ENCODE measurements at places on chromosomes 7 and 10.

GRCh38 chr10:86078639-86079035, 288.0 kb downstream of the GRID1 start:
- DNase-seq: no peak

GRCh38 chr10:944034-944831, 12.7 kb upstream of the LARP4B start:
- DNase-seq: peak; percentile 22

DNA sequence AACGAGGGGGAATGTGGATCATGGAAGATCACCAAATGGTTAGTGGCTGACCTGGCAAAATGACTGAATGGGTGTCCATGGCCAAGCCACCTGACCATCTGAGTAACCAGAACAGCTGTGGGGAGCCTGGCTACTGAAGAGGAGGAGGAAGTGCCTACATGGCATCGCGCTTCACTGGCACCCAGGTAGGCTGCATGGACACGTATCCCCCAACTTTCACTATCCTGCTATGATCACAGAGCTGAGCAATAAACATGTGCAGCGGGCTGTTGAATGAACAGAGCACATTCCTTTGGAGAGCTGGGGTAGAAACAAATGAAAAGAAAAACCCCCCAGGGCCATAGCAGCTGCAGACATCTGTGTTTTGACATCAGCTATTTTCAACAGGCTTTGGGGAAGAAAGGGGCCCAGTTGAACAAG, 6.5 kb downstream of the AKR1B1 start:
- no peak for DNase-seq

DNA sequence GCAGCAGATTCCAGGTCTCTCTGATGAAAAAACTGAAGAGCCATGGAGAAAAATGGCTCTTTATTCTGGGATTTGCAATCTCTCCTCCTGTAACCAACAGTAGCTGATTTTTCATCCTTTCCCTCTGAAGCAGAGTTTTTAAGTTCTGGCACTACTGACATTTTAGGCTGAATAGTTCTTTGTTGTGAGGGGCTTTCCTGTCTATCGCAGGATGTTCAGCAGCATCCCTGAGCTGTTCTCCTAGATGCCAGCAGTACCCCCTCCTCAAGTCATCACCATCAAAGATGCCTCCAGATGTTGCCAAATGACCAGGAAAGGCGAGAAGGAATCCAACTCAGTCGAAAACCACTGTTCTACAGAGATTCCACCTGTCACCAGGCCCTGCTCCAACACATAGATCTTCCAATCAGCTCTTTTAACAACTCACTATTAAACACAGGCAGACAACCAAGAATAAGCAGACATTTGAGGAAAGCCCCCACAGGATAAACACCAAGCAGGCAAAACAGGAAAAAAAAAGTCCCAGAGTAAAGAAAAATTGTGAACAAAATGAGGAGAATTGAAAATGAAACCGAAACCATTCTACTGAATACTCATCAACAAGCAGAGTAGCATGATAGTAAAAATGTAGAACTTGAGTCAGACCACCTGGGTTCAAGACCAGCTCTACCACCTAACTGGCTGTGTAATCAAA, 124.8 kb downstream of the MPP7 start:
- DNase-seq: no peak

DNA sequence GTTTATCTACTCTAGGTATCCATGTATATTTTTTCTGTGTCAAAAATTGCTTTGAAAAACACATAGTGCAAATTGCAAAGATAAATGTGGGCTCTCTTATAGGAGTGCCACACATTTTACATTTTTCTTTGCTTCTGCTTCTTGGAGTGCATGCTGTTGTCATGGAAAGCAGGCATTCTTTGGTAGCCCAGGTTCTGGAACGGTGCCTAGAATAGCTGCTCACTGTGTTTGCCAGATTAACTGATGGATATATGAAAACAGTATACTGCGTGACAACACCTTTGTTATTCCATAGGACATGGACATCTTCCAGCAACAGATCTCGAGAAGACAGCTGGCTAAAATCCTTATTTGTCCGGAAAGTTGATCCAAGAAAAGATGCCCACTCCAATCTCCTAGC, 13.4 kb downstream of the NIPSNAP2 start:
- no peak for DNase-seq

DNA sequence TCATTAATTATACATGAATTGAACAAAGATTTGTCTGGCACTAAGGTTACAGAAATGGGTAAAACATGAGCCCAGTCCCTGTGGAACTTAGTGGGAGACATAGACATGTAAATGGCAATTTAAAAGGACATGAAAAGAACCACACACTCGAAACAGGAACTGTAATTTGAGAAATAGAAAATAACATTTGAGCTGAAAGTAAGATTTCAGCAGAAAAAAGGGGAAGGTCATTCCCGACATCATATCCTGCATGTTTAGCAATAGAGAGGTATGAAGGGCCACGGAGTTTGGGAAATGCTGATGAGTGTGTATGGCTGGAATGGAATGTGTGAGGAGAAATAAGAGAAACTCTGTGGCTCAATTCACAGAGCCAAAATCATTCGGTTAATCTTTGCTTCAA, 175.4 kb upstream of the AHR start:
- DNase-seq: no peak

GRCh38 chr7:80105701-80106408, 28.8 kb upstream of the GNAI1 start:
- DNase-seq: no peak

GRCh38 chr7:135774284-135774683, 25.7 kb upstream of the FAM180A start:
- no peak for DNase-seq

DNA sequence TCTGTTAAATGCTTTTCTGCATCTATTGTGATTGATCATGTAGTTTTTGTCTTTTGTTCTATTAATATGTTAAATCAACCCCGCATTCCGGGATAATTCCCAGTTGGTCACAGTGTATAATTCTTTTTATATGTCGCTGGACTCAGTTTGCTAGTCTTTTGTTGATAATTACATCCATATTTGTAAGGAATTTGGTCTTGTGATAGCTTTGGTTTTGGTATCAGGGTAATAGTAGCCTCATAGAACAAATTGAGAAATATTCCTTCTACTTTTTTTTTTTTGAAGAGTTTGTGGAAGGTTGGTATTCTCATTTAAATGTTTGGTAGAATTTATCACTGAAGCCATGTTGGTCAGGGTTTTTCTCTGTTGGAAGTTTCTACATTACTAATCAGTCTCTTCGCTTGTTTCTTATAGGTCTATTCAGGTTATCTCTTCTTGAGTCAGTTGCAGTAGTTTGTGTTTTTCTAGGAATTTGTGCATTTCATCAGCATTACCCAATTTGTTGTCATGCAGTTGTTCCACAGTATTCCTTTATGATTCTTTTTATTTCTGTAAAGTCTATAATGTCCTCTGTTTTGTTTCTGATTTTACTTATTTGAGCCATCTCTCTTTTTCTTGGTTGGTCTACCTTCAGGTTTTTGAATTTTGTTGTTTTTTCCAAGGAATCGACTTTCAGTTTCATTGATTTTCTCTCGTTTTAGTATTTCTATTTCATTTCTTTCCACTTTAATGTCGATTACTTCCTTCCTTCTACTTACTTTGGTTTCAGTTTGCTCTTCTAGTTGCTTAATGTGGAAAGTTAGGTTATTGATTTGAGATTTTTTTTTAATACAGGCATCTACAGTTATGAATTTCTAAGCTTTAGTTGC, 64.6 kb upstream of the GJD4 start:
- no peak for DNase-seq

GRCh38 chr10:30639946-30640786, 10.6 kb upstream of the LYZL2 start:
- DNase-seq: no peak

DNA sequence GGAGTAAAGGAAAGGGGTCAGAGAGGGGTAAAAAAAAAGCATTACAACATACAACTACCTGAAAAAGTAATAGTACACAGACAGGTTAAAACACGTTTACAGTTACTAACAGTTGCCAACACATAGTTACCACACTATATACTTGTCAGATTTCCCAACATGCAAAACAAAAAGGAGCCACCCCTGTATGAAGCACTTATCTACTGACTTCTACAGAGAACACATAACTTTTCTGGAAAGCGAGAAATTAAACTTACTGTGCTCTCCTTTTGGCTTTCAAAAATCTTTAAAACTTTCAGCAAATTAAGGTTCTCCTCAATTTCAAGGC, 2.1 kb downstream of the ABI1 start:
- no peak for DNase-seq

- DNase-seq: no peak
Measured at GRCh38 chr10:28788762-28789161, 111.4 kb downstream of the BAMBI start.

Measured in activated CD4-positive, alpha-beta T cell treated with anti-CD3 and anti-CD28 coated beads, Interleukin-2, amount 50 U/mL, for 1 hour (primary cell).